ENCODE measurements at places on chromosomes 2 and 18. TPM values are rescaled to one million over a fixed set of nuclear protein-coding genes. Genes with fewer than 3 reads are reported as not detected.

IL37 gene
- total RNA-seq = not detected

UGT1A5 gene
- not detected for total RNA-seq

HOXD12 gene
- total RNA-seq = 1.0 TPM

KLHL14 gene
- 17.2 TPM for total RNA-seq

POMC gene
- total RNA-seq = not detected

WDSUB1 gene
- total RNA-seq = not detected

MDH1B gene
- total RNA-seq = 2.8 TPM

CCDC178 gene
- not detected for total RNA-seq

SPEG gene
- total RNA-seq = not detected

C2orf76 gene
- 6.6 TPM for total RNA-seq

Data from Karpas-422 (cell line).